ENCODE measurements at places on chromosomes 3 and 15.

- DNase-seq = no peak
These were observed 57.3 kb downstream of the TRAT1 start for GRCh38 chr3:108879915-108880314.

GRCh38 chr15:31032961-31033371 lies 41.5 kb upstream of the MTMR10 start:
- peak; percentile 30 for DNase-seq

- peak; percentile 95 for DNase-seq
These were observed at the start of gene AP4E1 for GRCh38 chr15:50908209-50909009. Gene AP4E1, plus strand, starts transcription at chr15:50908683. Its CDS starts 96 bp downstream, at chr15:50908779.

DNA sequence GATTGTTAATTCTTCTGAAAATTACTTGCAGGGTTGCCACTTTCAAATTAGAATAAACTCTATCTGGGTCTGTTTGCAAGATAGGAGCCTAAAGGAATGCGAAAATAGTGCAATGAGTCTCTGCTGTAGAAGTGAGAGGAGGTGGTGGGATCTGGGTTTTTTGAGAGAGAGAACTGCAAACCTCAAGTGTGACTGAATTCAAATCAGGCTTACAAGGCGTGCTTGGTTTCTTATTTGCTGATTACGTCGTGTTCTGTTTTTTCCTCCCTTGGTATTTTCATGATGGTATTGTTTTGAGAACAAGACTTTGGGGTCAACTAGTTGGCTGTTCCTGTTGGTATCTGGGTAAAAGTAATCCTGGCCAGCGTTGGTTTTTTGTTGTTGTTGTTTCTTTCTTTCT lies 490.9 kb upstream of the CFAP20DC start:
- no peak for DNase-seq

GRCh38 chr15:101428758-101429157 lies 60.7 kb downstream of the PCSK6 start:
- DNase-seq = no peak

GRCh38 chr3:43953814-43954692 lies 263.3 kb downstream of the ABHD5 start:
- DNase-seq = no peak

DNA sequence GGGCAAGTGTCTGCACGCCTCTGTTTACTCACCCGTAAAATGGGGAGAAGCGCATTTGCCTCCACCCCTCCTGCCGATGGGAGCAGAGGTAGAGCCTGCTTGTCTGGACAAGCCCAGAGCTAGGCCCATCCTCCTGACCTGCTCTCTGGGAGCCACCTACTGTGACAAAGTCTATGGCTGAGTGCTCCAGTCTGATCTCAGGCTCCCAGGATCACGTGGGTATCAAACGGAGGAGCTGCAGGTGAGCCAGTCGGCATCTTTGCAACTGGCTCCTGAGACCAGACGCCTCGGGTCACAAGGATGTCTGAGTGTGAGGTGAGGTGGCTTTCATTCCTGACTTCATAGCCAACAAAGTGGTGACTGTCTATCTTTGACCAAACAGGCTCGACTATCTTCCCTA lies 2.1 kb upstream of the ALDH1A3 start:
- DNase-seq = no peak

GRCh38 chr3:29977360-29977759 lies 629.0 kb upstream of the TGFBR2 start:
- no peak for DNase-seq

DNA sequence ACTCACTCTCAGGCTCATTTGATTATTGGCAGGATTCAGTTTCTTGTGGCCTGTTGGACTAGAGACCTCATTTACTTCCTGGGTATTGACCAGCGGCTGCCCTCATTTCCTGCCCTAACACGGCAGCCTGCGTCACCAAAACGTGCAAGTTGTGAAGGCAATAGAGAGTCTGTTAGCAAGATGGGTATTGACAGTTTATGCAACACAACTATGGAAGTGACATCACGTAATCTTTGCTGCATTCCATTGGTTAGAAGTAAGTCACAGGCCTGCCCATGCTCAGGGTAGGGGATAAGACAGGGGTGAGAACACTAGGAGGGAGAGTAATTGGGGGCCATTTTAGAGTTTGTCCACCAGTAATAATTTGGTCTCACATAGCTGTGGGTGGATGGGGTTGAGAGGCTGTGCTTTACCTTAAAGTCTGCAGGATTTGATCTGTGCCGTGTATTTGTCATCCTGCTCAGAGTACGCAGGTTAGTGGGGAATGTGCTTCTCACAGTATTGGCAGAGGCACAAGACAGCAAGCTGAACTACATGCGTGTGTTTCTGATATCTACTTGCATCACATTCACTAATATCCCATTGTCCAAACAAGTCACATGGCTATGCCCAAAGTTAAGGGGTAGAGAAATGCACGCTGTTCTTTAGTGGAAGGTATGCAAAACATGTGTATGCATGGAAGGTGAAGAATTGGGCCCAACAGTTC lies 83.3 kb downstream of the EDEM1 start:
- DNase-seq = no peak

- DNase-seq = no peak
These were observed 77.8 kb downstream of the IL20RB start for GRCh38 chr3:137035631-137036030.

- DNase-seq = no peak
These were observed 11.2 kb downstream of the DLL4 start for GRCh38 chr15:40940296-40940801.

DNA sequence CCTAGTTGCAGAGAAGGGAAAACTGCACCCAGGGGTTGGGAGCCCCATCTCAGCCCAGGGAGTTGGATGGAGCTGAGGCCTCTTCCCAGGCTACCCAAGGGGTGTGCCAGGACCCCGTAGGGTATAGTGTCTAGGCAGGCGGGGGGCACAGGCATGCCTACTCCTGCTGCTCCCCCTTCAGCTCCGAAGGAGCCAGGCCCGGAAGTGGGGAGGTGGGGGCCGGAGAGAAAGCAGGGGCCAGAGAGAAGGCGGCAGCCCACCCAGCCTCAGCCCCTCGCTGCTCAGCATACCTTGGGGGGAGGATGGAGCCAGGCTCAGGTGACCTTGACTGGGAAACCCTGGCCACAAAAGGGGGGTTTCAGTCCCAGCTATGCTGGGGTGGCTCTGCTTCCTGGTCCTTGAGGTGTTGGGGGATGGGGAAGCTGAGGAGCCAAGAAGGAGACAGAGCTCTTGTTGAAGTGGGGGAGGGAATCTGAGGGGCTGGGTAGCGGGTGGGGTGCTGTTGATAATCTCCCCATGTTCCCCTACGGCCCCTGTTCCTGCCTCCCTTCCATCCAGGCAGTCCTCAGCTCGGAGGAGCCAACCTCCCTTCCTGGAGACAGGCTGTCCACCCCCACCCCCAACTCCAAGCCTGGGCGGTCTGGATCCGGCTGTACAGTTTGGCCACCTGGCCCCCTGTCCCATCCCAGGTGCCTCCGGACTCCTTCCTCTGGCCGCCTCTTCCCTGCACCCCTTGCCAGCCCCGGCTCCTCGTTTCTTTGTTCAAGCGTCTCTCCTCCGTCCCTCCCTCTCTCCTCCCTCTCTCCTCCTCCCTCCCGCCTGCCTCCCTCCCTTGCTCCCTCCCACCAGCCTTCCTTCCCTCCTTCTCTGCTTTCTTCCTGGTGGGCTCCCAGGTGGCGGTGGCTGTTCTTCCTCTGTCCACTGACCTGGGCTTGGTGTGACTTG lies 1.7 kb downstream of the SEMA3F start:
- no peak for DNase-seq

- DNase-seq = no peak
These were observed 26.0 kb upstream of the THBS1 start for GRCh38 chr15:39554746-39555387.

DNA sequence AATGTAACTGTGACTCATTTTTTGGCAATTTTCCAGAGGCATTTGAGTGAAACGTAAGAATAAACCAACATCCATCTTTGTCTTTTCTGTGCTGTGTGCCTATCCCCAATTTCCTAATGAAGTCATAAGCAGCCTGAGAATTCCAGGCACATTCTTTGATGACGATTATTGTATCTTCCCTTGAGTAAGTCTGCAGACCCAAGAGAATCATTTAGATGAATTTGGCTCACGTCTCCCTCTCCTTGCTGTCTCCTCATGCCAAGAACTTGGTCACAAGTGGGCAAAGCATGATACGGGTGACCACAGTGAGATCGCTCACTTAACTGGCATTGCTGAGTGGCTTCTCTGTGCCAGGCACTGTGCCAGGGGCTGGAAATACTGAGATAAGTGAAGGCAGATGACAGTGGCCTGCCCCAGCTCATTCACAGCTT lies 384.5 kb upstream of the IL12A start:
- peak; percentile 61 for DNase-seq

DNA sequence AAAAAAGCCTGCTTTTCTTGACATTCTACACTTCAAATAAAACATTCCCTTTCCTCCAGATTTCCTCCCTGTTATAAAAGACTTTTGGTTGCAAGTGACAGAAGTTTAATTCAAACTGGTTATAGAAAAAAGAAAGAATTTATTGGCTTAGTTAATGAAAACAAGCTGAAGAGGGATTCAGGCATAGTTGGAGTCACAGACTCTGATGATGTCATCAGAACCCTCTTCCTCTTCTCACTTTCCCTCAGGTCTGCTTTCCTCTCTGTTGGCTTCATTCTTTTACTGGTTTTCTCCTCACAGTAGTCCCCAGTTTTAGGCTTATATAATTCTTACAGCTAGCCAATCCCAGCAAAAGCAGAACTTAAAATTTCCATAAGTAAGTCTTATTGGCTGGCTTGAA lies 32.0 kb upstream of the MBNL1 start:
- DNase-seq = no peak

- no peak for DNase-seq
These were observed 88.6 kb upstream of the GSK3B start for GRCh38 chr3:120182613-120183511.

DNA sequence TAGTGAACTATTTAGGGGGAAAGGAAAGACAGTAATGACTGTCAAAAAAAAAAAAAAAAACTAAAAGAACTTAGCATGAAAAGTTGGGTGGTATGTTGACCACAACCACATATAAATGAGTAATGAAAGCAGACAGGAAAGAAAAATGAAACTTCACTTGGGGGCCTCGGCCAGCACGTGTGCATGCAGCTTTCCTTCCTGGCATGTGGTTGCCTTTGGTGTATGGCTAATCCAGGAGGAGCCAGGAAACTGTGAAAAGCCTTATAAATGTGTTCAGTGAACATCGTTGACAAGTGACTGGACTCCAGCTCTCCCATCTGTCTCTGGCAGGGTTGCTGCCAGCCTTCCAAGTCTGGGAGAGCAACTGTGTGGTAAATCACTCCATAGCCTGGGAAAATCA lies 195.1 kb downstream of the DTWD1 start:
- DNase-seq = peak; percentile 38

DNA sequence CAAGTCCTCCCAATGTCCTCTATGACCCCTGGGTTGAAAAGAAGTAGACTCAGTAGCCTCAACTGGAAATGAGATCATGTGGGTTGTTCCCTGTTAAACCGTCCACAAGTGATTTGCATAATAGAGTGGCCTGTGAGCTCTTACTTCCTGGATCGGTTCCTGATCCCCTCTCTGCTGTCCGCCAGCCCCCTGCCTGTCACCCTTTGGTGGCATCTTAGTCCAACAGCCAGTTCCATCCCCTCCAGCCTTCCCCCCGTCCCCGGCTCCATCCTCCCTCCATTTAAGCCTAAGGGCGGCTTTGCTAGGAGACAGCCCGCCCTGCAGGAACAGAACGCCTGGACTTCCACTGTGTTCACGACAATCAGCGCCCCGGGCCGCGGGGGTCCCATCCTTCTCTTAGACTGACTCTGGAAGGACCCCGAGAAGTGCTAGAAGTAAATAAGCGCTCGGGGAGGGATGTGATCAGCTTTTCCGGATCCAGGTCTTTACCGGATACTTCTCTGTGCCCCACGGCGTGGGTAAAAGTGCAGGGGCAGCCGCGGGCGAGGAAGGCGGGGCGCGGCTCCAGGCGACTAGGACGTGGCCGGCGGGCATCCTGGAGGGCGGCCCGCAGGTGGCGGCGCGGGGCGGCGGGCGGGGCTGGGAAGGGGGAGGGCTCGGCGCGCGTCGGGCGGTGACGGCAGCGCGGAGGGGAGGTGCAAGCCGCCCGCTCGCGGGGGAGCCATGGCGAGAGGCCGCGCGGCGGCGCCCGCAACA lies 51.2 kb upstream of the ULK4 start:
- DNase-seq = peak; percentile 45

DNA sequence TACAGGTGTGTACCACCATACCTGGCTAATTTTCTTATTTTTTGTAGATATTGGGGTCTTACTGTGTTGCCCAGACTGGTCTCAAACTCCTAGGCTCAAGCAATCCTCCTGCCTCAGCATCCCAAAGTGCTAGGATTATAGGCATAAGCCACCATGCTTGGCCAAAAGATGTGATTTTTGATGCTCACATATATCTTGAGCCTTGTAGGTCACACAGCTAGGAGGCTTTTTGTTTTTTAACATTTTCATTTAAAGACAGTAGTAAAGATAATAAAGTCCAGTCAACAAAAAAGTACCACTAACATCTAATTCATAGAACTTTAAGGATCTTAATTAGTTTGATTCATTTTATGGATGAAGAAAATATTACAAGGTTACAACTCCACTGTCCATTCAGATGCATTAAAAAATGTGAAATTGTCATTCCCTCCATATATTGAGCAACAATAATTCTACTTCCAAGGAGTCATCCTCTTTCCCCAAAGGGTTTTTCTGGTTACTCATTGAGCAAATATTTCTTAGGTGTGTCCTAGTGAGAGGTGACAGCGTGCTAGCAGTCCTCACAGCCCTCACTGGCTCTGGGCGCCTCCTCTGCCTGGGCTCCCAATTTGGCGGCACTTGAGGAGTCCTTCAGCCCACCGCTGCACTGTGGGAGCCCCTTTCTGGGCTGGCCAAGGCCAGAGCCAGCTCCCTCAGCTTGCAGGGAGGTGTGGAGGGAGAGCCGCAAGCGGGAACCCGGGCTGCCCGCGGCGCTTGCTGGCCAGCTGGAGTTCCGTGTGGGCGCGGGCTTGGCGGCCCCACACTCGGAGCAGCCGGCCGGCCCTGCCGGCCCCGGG lies 8.3 kb upstream of the TASOR start:
- peak; percentile 65 for DNase-seq

DNA sequence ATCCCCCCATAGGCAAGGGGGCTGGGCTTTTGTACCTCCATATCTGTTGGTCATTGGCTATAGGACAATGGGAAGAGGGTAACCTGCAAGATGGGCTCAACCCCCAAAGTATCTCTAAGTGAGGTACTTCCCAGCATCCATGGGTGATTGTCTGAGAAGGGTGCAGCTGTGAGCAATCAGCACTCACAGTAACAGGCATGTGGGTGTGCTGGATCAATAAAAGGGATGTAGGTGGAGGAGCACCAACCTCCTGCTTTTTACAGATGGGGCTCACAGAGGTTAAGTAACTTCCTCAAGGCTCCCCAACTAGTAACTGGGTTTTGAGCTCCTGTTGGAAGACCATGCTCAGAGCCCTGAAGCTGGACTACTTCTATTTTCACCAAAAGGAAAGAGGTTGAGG lies 26.4 kb upstream of the FAM107A start:
- no peak for DNase-seq

DNA sequence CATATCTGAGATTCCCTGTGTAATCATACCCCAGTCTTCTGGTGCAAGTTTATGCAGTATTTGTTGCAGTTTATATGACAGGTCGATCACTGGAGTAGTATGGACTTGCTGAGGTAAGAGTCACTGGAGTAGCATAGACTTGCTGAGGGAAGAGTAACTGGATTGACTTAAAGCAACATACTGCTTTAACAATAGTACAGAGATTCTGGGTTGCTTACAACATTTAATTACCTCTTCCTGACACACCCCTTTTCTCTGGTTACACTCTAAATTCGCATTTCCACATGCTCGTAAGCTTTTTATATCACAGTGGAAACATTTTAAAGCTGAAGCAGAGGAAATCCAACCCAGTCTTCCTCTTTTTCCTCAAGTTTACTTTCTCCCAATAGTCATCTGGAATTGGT lies 11.8 kb downstream of the AAGAB start:
- DNase-seq = no peak
